ENCODE measurements at places on chromosomes 13 and 19.

GRCh38 chr13:33279414-33280278 lies 5.9 kb downstream of the STARD13 start:
- DNase-seq: peak; percentile 93

DNA sequence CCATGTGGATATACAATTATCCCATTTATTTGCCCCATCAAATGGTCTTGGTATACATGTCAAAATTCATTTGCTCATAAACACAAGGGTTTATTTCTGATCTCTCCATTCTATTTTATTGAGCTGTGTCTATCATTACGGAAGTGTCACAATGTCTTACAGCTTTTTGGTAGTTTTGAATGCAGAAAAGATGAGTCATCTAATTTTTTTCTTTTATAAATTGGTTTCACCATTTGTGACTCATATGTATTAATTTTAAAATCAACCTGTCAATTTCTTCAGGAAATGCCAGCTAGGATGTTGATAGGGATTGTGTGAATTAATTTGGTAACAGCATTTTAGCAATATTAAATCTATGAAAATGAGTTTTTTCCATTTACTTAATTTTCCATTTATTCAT lies 2549.4 kb downstream of the PCDH9 start:
- DNase-seq: no peak

DNA sequence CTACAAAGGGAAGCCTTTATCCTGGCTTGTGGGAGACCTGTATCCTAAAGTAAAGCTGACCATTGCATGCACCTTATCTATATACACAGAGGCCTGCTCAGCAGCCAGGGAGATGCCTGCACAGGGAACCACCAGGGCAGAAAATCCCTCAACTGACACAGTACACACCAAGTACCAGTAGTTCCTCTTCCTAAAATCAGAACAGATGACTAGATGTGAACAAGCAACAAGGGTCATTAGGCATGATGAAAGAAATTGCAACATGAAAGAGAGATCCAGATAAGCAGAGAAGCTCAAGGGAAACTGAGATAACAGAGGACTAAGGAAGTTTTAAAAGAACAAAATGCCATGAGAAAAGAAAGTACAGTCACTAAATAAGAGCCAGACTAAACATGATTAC lies 39.7 kb upstream of the SLC7A9 start:
- no peak for DNase-seq

- DNase-seq: no peak
These were observed 8.1 kb upstream of the IGFL3 start for GRCh38 chr19:46132508-46133100.

- DNase-seq: no peak
These were observed 49.6 kb downstream of the MRPL57 start for GRCh38 chr13:21225841-21226581.

DNA sequence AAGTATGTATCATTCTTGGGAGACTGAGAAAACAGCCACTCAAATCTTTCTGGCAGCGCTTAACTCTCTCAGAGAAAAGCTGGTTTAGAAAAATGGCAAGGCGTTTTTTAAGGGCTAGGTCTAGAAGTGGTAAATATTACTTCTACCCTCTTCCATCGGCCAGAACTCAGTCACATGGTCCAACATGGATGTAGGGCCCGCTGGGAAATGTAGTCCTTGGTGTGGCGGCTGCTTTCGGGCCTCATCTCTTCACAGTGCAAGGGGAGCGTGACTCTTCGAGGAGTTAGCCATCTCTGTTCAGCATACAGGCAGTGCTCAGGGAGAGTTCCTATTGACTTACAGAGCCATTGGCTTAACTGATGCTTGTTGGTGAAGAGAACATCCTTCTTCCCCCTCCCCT lies 6.3 kb downstream of the VSTM2B start:
- DNase-seq: no peak

GRCh38 chr13:113639616-113640262 lies 18.3 kb downstream of the ATP4B start:
- no peak for DNase-seq

- DNase-seq: no peak
These were observed 47.0 kb upstream of the DIAPH3 start for GRCh38 chr13:60210510-60211330.

- DNase-seq: peak; percentile 27
These were observed 25.2 kb downstream of the ZNRF4 start for GRCh38 chr19:5480427-5480836.

DNA sequence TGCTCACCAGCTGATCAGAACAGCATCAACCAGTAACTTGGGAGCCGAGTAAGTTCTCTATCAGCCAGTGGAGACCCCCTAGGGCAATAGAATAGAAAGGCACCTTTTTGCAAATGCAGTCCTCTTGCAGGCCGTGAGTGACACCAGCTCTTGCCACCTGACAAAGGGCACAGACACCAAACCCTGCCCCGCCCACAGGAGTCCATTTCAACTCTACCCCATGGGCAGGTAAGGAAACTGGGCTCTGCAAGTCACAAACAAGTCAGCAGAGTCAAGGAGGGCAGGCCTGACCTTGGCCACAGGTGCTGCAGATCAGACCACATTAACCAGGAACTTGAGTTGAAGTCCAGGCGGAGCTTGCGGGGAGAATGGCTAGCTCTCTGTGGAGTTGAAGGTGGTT lies 77.4 kb upstream of the SPATA13 start:
- no peak for DNase-seq

DNA sequence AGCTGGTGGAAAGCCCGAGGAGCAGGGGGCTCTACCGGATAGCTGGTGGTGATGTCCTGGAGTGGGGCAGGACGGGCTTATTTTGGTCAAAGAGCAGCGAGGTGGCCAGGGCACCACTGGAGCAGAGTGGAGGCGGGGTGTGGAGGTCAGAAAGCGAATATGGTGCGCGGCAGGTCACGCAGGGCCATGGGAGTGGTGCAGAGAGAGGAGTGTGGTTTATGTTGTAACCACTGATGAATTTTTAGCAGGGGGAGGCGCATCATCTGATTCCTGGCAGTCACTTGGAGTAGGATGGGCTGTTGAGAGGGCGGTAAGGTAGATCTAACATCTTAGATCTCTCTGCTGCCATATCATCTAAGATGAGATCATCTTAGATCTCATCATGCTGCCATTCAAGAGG lies 1.4 kb upstream of the ZNF414 start:
- no peak for DNase-seq

- DNase-seq: no peak
These were observed 33.9 kb downstream of the USP12 start for GRCh38 chr13:27137759-27138158.

DNA sequence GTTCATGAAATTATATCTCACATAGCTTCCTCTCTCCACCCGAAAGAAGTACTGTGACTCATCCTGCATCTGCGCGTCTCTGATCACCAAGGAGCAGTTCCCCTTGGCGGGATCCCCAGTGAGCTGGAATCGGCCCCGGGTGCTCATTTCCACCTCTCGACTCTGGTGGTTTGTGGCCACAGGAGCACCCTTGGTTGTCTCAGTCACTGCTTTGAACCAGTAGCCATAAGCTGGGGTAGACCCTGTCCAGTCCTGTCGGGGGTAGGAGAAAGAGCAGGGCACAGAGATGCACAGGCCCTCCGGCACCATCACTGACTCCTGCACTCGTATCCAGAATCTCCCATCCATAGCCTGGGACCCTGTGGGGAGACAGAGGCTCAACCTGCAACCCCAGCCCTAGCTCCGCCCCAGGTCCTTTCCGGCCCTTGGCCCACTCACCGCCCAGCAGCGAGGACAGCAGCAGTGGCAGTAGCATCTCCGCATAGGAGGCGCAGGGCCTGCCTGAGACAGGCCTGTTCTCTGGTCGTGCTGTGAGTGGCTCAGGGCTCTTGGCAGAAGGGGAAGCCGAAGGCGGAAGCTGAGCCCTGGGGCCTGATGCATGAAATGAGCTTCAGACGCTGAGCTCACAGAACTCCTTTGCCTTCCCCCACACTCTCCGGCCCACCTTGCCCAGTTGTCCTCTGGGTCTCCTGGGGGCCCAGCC lies at the start of gene SIGLEC10:
SIGLEC10 (minus strand) TSS at position 536 of the 703 bp plus-strand sequence; CDS start at position 475, 61 bp downstream.
- DNase-seq: no peak

- DNase-seq: no peak
These were observed 14.2 kb downstream of the KCNC3 start for GRCh38 chr19:50314724-50315708.

DNA sequence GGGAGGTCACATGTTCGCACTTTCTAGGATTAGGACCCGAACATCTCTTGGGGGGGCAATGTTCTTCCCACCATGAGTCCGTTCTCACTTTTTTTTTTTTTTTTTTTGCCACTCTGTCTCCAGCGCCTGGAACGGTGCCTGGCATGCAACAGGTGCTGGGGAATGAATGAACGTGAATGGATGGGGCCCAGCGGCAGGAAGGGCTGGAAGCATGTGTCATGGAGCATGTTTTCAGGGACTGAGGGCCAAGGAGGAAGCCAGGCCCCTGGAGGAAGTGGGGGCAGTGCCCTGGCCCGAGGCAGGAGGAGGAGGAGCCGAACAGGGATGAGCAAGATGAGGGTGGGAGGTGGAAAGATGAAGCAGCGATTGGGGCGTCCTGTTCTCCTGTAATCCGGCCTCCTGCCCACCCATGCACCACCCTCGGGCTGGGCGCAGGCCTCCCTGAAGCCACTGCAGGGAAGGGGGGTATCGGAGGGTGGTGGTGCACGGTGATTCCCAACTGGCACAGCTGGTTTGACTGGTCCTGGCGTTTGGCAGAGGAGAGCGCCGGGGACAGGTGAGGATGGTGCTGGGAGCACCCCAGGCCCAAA lies 8.8 kb upstream of the SULT2B1 start:
- DNase-seq: peak; percentile 77

GRCh38 chr19:34165295-34165738 lies 7.0 kb upstream of the LSM14A start:
- no peak for DNase-seq

DNA sequence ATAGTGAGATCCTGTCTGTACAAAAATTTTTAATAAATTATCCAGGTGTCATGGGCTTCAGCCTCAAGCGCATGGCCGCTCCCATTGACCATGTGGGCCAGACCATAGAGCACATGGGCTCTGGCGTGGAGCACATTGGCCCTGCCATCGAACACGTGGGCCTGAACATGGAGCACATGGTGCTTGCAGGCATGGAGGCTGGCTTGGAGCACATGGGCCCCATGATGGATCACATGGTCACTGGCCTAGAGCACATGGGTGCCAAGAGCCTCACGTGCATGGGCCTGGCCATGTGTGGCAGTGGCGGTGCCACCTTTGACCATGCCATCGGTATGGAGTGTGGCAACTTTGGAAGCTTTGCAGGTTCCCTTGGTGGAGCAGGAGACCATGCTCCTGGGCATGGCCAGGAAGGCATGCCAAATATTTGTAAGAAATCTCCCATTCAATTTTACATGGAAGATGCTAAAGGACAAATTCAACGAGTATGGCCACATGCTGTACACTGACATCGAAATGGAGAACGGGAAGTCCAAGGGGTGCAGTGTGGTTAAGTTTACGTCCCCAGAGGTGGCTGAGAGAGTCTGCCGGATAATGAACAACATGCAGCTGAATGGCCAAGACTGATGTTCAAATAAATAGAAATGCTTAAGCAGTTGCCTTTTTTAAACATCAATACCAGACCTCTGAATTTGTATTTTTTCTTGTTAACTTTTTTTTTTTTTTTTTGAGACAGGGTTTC lies 21.3 kb upstream of the SLC1A5 start:
- DNase-seq: no peak

DNA sequence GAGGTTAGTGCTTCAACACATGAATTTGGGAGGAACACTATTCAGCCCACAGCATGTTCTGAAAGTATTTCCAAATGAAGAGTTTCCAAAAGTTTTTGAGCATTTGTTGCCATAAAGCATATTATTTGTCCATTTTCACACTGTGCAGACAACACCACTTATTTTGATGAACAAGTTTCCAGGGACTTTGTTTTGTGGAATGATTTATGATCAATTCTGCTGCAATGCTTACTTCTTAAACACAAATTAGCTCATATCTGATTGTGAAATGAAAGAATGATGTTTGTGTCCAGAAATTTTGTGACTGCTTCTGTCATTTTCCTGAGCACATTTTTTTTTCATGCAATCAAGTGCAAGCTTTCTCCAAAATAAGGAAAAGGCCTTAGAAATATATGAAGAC lies 205.3 kb downstream of the RAP2A start:
- no peak for DNase-seq

GRCh38 chr19:55081770-55082019 lies 6.0 kb downstream of the EPS8L1 start:
- no peak for DNase-seq

DNA sequence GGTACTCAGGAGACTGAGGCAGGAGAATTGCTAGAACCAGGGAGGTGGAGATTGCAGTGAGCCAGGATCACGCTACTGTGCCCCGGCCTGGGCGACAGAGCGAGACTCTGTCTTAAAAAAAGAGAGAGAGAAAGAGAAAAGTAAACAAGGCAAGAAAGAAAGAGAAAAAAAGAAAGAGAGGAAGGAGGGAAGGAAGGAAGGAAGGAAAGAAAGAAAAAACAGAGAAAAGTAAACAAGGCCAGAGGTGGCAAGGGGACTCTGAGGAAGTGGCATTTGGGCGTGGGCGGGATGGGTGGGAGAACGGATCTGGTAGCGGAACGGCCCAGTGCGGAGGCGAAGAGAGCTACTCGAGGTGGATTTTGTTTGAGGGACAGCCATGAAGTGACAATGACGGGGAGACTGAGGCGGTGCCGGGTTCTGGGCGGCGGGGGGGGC lies 7.5 kb upstream of the ARRDC2 start:
- DNase-seq: no peak

GRCh38 chr19:6038634-6039405 lies 60.9 kb upstream of the RANBP3 start:
- peak; percentile 23 for DNase-seq

- peak; percentile 81 for DNase-seq
These were observed 199.7 kb downstream of the KATNAL1 start for GRCh38 chr13:30107521-30108136.

- no peak for DNase-seq
These were observed 45.7 kb downstream of the ZC3H13 start for GRCh38 chr13:46006688-46007452.

- DNase-seq: no peak
These were observed 4.1 kb upstream of the NANOS3 start for GRCh38 chr19:13872695-13873389.

DNA sequence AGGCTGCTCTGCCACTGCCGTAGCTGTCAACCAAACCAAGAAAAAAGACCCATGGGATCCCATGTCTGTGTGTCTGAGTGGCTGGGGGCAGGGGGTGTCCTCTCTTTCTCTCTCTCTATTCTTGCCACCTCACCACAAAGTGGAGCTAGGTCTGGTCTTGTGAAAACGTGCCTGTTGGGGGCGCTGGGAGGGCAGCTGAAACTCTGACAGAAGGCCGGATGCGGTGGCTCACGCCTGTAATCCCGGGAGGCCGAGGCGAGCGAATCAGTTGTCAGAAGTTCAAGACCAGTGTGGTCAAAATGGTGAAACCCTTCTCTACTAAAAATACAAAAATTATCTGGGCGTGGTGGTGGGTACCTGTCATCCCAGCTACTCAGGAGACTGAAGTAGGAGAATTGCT lies 29.2 kb downstream of the ZNF146 start:
- no peak for DNase-seq

DNA sequence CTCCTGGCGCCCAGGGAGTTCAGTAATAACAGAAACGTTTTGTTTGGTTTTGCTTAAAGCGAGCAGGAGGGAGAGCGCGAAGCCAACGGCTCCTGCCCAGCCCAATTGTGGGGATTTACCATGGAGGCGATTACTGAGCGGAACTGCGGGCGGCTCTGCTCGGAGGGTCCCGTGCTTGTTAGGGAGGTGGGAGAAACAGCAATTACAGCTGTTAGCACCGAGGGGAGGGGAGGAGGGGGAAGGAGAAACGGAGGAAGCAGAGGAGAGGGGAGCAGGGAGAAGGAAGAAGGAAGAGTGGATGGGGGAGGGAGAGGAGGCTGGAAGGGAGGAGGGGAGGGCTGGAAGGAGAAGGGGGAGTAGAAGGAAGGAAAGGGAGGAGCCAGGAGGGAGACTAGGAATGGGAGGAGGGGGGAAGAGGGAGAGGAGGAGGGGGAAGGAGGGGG lies 7.7 kb upstream of the ONECUT3 start:
- peak; percentile 6 for DNase-seq

Data from EH (cell line).